Stimulated activated memory B cell treated with anti-CD40 and anti-IgM and Interleukin-4, amounts not matched to agents 10 μg/mL and 1 μg/mL and 100 μg/mL, for 72 hours (primary cell): ENCODE measurements at places on chromosomes 2 and 18.
A peak's percentile ranks its signal among the peaks of the same experiment; 100 is the strongest.

- ATAC-seq = no peak
Measured at GRCh38 chr18:38923540-38923939, 1357.9 kb upstream of the CELF4 start.

DNA sequence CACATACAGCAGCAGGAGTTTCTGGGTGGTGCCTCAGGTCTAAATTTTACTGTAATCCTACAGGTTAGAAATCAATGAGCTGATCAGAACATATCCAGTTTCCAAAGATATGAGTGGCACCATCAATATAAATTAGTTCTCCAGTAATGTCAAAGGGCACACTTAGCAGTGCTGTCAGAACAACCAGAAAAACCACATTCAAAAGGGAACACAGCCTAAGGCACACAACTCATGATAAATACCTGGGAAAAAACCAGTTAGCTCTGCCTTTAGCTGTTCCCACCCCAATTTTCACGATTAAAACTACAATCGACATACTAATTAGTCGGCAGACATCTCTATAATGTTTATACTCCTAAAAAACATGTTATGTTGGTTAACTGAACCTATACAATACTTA is 31.5 kb downstream of the ATP8B1 start:
- ATAC-seq = no peak

- no peak for ATAC-seq
Measured at GRCh38 chr2:150710916-150711315, 223.4 kb upstream of the RND3 start.

- ATAC-seq = no peak
Measured at GRCh38 chr2:97660044-97660774, 3.6 kb downstream of the ACTR1B start.

DNA sequence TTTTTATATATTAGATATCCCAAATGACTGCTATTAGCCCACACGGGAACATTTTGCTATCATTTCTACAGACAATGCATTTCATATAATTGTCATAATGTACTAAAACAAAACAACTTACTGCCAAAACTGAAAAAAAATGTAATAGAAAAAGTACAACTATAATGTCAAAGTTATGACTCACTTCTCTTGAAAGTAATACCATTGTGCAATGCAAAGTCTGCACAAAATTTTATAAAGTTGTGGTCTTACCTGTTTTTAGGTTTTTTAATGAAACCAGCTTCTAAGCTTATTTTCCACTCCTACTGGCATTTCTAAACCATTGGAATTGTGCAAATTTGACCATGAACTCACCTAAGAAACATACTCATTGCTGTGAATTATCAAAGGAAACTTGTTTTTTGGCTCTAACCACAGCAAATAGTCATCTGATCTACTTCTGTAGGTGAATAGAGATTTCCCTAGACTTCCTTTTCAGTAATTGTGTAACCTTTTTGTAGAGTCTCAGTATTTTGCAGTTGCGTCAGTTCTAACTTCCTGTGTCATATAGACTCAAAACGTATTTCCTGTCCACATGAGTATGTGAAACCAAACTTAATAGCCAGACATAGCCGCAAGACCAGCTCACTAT is 31.9 kb upstream of the TFPI start:
- no peak for ATAC-seq

DNA sequence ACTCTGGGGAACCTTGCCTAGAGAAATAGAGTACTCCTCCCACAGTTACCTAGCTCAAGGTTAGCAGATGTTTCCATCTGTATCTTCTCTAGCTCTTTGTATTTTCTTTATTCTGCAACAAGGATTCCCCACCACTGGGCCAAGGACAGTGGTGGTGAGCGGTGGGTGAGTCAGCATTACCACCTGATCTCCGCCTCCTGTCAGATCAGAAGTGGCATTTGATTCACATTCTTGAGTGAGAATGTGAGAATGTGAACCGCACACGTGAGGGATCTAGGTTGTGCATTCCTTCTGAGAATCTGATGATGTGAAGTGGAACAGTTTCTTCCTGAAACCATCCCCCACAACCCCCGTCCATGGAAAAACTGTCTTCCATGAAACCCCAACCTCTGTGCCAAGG is 9.0 kb downstream of the EPB41L3 start:
- ATAC-seq = no peak

GRCh38 chr2:103921161-103921560 is 932.8 kb upstream of the POU3F3 start:
- no peak for ATAC-seq

DNA sequence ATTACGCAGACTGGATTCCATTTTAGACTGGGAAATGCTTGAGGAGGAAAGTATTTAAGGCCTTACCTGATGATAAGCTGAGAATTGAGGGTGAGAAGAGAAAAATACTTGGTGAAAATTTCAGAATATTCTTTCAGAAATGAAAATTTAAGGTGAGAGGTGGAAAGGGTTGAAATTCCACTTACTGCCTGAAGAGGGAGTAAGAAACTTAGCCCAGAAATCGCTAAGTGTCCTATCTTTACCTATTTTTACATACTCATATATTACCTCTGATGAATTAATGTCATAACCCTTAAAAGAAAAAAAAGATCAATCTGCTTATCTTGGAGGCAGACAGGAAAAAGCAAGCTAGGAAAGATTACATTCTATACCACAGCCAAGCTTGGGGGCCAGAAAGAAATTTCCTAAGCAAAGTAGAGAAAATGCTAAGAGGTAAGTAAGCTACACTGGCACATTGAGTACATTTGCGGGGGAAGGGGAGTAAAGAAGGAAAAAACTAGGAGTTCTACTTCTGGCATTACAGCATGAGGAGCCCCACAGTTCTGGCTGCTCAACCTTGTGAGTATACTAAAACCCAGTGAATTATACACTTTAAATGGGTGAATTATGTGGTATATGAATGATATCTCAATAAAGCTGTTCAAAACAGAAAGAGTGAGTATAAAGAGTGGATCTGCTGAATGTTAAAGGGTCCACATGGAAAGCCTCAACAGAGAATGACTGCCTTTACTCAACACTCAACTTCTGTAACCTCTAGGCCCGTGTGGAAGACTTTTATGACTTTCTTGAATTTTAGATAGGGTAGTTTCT is 33.8 kb downstream of the SMC6 start:
- ATAC-seq = no peak

DNA sequence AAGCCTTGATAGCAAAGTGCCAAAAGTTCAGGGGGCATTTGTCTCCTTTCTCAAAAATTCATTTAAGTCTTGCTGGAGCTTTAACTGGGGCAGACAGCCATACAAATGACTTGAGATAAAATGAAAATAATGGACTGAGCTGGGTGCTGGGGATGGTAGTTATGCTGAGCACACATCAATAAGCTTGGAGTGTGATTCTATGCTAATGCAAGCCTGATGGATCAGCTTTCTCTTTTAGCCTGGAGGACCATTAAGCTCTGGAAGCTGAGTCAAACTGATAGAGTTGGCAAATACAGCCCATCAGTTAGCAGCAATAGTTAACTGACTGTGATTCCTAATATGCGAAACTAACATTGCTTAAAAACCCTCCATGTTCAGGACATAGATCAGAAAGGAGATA is 98.0 kb downstream of the CAMKMT start:
- no peak for ATAC-seq

- ATAC-seq = peak; percentile 90
Measured at GRCh38 chr2:180980106-180980942, at the start of gene UBE2E3. Gene UBE2E3 (plus strand): TSS chr2:180980605. CDS start chr2:180982043, 1,438 bp downstream.

- ATAC-seq = no peak
Measured at GRCh38 chr18:23493654-23494053, 9.7 kb upstream of the RMC1 start.

DNA sequence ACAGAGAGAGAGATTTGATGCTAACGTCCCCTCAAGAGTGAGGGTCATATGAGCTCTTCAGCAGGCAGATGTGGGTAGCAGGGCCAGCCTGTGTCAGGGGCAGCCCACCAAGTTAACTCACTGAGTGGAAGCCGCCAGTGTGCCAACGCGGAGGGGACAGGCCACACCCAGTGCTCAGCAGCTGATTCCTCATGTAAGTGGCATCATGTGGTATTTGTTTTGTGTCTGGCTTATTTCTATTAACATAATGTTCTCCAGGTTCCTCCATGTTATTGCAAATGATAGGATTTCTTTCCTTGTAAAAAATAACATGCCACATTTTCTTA is 4.0 kb downstream of the IMP4 start:
- ATAC-seq = no peak
